ENCODE measurements at places on chromosomes 1 and 21. TPM values are rescaled to one million over a fixed set of nuclear protein-coding genes. Genes with fewer than 3 reads are reported as not detected.

Gene CACNA1S
- total RNA-seq: not detected

Gene CFHR1
- not detected for total RNA-seq

DNA sequence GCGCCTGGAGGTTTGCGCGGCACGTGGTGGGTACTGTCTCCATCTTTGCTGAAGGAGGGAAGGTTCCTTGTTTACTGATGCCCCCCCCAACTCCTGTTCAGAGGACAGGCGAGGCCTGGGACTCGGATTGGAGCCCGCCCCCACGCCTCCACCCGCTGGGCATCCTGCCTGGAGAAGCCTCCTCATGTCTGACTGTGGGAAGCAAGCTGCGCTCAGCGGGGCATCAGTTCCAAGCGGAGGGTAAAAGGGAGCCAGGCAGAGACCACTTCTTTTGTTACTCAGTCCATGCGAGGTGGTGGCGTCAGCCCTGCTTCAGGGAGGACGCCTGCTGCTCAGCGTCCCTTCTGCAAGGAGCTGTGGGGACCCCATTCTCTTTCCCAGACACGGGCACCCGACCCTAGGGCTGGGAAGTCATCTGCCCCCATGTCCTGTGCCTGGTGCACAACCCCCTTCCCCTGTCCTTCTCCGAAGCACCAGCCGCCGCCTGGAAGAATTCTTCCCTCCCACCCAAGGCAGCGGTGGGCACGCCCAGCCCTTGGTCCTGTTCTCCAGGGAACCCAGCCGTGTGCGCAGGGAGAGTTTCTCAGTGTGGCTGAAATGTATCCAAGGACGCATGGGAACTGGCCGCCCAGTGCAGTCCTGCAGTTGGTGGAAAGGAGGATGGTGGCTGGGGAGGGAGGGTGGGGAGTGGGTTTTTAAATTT, 414.0 kb downstream of the CAMTA1 start:
- DNase-seq: no peak

DNA sequence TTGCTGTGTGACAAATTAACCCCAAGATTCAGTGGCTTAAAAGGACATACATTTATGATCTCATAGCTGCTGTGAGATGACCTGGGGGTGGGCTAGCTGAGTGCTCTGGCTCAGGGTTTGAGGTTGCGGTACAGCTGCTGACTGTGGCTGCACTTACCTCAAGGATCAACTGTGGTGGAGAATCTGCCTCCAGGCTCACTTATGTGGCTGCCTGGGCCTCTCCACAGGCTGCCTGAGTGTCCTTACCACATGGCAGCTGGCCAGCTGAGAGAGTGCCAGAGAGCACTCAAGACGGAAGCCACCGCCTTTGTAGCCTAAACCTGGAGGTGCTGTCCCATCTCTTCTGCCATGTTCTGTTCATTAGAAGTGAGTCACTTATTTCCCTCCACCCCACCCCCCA, 5.7 kb downstream of the LRRC71 start:
- peak; percentile 45 for DNase-seq

DNA sequence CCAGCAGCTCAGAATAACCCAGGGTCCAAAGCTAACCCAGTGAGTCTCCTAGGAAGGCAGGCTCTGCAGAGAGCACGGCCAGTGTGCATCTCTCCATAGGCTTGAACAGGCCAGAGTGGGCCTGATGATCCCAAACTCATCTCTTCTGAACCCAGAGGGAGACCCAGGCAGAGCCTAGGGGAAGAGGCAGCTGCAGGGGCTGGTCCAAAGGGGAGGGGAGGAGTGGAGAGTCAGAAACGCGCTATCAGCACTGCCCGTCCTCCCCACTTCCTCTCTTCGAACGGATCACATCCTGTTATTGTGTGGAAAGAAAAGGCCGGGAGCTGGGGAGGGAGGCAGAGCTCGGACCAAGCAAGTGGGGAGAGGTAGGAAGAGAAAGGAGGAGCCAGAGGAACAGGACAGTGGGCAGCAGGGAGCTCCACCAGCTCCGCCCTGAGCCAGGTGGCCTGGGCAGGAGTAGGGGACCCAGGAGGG, 20.2 kb downstream of the TAL1 start:
- DNase-seq: no peak

All from renal cortical epithelial cell (primary cell).